ENCODE measurements at places on chromosomes 4 and X. TPM values are rescaled to one million over a fixed set of nuclear protein-coding genes. Genes with fewer than 3 reads are reported as not detected.

DNA sequence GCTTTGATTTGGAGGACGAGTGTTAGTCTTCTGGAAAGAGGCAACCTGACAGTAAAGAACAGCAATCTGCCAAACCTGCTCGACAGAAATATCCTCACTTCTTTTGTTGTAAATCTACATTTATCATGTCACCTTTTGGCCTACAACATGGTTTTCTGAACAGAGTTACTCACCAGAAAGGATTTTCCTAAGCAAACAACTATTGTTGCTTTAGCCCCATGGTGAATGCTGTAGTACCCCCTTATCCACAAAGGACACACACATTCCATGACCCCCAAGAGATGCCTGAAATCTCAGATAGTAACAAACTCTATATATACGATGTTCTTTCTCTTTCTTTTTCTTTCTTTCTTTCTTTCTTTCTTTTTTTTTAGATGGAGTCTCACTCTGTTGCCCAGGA is 42.7 kb downstream of the TMEM150C start:
- DNase-seq = no peak

Gene UNC5C
- polyA plus RNA-seq = 35.4 TPM

GRCh38 chr4:44446801-44447562 is 1.6 kb downstream of the KCTD8 start:
- DNase-seq = no peak

GRCh38 chr4:20992002-20992401 is 291.7 kb downstream of the PACRGL start:
- no peak for DNase-seq

DNA sequence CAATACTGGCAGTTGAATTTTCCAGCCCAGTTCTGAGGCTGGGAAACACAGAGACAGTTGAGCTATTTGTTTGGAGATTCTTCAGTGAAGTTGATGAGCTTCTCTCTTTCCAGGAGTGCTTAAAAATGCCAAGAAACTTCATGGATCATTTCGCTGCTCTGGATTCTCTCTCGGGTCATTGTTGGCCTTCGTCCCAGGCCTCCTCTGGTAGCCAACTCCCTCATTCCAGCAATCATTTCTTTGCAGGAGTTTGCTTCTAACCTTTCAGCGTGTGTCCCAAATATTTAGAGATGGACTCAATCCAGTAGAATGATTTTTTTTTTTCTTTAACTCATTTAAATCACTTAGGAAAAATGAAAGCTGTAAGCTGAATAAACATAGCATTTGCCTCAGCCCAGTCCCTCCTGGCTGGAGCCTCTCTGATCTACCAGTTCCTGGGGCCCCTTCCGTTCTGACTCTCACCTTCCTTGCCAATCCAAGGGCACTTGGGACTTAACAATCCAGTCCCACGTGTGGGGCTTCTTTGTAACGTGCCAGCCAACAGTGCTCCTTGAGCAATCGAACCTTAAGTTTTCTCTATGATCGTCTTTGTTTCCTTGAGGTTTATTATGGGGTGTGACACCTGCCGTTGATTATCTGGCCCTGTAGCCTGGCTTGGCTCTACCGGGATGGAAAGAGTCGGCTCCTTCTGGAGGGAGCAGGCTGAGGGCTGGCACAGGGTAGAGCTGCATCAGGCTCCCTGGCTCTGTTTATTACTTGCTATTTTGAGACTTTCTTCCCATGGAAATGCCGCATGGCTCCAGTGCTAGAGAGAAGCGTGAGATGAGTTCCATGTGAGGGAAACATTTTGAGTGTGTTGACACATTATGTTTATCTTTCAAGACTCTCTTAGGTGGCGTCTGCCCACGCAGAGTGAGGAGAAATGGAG is 80.4 kb upstream of the GPC4 start:
- DNase-seq = no peak

Gene CCDC149
- polyA plus RNA-seq = 16.7 TPM

Gene CSAG1
- polyA plus RNA-seq = not detected

DNA sequence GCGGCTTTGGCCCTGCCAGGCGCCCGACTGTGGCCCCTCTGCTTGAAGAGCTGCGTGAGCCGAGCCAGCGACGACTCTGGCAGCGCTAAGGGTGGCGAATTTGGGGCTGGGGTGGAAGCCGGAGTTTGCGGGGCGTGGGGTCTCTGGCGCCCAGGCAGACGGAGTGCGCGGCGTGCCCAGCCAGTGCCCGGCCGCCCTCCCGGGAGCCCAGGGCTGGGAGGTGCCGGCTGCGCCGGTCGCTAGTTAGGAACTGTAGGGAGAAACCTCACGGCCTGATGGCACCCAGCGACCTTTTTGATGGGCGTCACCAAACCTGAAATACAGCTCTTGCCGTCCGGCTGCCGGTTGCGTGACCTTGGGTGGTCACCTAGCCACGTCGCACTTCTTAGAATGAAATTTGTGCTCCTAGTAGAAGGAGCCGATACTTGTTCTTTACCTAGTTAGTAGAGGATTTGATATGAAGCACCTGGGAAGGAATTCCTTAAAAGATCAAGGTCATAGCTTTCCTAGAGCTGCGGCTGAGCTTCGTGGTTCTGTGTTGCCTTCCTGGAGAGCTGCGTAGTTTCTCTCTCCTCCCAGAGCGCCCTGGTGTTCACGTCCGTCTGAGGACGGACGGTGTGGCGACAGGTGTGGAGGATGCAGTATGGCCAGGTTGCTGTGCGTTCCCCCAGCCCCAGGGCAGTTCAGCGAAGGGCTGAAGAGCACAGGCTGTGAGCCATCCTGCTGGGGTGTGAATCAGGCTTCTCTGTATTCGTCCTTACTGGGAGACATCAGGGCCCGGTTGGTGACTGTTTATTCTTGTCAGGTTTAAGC is 680 bp downstream of the MAEA start:
- no peak for DNase-seq

GRCh38 chr4:80171251-80171650 is 26.1 kb upstream of the PRDM8 start:
- no peak for DNase-seq

DNA sequence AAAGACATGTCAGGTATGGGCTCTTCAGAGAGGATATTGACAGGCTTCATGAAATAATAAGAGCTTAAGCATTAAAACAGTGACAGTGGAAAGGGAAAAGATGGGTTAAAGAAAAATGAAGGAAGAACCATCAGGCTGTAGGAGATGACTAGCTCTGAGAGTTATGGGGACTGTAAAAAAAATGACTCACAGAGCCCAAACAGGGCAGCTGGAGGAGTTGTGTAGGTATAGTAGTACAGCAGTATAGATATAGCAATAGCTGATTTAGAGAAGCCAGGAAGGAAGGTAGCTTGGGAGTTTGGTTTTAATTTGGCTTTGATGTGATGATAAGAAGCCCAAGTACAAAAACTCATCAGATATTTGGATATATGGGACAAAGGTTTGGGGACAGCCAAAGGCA is 66.6 kb downstream of the FREM3 start:
- no peak for DNase-seq

GRCh38 chr4:92387459-92388069 is 83.8 kb downstream of the GRID2 start:
- peak; percentile 3 for DNase-seq

GRCh38 chr4:144384408-144384807 is 243.9 kb upstream of the GYPA start:
- DNase-seq = no peak

DNA sequence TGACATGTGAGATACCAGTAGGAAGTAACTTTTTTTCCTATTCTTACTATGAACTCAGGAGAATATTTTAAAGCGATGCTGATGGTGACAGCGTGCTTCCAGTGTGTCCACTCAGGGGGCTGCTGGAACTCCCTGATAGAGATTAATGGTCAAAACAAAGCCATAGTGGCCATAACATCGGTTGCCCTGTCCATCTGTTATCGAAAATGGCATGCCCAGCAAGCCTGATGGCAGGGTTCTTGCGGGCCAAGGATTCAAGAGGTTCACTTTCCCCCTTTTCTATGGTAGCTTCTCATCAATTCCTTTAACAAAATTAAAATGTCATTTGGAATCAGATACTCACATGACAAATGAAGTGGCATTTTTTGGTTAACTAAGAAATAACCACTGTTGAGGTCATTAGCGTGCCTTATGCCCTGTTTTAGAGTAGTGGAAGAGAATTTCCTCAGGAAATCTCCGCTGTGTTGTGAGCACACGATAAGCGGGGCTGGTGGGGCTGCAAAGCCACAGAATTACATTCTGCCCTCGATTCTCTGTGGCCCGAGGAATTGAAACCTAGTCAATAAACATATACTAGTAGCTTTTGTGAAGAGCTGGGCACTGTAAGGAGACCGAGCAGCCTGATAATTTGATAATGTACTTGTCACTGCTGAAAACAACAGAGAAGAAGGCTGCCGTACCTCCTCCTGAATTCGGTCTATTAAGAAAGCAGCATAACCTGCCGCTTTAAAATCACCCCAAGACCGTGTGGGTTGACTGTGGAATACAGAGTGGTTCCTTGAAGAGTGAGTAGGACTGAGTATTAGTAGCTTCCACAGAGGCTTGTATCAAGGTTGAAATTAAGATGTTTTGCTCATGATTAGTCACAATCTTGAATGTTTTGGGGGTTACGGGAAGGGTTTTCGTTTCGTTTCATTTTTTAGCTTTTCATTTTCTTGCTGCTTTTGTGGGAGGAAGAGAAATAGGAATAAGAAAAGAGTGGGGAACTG is 46.7 kb downstream of the PTCHD1 start:
- DNase-seq = no peak

GRCh38 chr4:158130204-158130603 is 42.6 kb downstream of the GASK1B start:
- no peak for DNase-seq

DNA sequence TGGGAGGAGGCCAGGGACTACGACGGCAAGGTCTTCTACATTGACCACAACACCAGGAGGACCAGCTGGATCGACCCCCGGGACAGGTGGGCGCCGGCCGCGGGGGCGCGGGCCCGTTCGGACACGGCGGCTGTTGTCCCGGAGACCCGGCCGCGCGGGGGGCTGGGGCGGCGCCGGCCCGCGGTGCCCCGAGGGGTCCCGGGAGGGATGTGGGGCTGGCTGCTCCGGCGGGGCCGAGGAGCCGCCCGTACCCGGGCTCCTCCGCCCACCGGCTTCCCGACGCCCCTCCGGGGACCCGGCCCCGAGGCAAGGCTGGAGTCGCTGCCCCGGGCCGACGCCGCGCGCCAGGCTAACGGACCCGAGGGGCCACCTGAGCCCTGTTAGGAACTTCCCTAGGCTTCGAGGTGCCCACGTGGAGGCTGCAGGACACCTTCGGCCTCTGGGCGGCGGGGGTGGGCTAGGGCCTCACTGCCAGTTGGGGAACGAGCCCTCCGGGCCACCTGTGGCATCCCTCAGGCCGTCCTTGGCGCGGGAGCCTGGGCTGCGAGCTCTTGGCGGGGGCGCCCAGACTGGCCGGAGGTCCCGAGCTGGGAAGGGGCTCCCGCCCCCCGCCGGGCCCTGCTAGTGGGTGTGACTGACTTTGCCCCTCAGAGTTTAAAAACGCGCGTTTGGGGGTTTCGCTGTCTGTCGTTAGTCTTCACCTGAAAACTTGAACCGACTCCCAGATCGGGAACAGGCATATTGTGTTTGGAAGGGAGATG is 660 bp downstream of the WWC2 start:
- no peak for DNase-seq

GRCh38 chrX:25175743-25176142 is 160.0 kb upstream of the ARX start:
- DNase-seq = no peak

DNA sequence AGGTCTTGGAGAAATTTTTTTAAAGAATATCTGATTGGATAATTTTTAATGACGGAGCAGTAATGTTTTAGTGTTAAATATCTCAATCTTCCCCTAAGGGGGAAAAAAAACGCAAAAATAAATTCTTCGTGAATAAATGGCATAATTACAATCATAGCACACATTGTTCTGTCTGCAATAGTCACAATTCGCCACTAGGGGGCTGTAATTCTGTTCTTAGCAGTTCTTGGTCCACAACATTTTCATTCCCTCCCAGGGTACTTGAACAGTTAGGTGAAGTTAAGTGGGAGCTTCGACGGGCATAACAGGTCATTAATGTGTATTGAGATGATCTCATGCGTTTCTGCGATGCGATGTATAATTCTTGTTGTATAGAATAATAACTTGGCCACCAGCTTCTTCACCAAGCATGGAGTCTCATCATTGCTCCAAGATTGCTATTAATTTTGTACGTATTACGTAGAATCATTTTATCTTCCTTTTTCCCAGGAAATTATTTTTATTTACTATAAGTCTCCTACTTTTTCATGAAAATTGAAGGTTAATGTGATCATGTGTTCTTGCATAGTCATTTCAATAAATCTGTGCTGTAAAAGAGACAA is 27.2 kb downstream of the HTR2C start:
- no peak for DNase-seq

DNA sequence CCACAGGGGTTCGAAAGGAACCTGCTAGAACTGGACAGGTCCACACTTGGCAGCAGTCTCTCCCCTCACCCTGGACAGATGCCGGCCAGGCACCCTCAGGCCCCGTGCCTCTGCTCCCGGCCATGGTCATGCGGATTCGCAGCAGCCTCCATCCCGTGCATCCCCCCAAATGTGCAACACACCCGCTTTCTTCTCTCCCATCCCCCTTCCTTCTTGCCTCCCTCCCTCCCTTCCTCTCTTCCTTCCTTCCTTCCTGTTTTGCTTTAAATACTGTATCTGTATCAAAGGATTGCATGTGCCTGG is 35.0 kb upstream of the HMX1 start:
- no peak for DNase-seq

Gene CTAG1B
- polyA plus RNA-seq = not detected

DNA sequence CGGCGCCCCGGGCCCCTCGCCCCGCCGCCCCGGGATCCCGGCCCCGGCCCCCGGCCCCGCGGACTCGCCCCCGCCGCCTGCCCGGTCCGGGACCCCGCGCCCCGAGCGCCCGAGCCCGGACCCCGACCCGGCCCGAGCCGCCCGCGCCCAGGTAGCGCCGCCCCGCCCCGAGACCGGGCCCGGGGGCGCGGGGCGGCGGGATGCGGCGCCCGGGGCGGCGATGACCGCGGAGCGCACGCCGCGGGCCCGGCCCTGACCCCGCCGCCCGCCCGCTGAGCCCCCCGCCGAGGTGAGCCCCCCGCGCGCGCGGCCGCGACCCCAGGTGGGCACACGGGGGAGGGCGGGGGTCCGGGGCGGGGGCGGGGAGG is 224 bp downstream of the FGFRL1 start:
- DNase-seq = no peak

DNA sequence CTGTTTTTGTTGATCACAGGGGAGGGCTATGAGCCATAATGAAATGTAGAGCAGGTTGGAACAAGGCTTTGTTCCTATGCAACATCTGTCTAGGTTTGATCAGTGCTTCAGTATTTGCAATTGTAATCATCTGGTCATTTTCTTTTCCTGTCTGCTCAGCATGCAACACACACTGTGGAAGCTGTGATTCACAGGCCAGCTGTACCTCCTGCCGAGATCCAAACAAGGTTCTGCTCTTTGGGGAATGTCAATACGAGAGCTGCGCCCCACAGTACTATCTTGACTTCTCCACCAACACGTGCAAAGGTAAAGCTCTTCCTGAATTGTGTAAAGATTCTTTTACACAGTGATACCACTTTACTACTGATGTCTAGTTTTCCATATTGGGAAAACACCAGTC is 181.9 kb upstream of the ANXA3 start:
- no peak for DNase-seq

Gene ARHGAP6
- 15.9 TPM for polyA plus RNA-seq

Gene NEIL3
- polyA plus RNA-seq = 6.0 TPM

- no peak for DNase-seq
These were observed 28.5 kb downstream of the TRIM2 start for GRCh38 chr4:153232768-153233167.

- DNase-seq = no peak
These were observed 6.7 kb downstream of the BCAP31 start for GRCh38 chrX:153717445-153717844.
